Right hindlimb (tissue), 1 donor: ENCODE measurements at places on chromosomes 2 and 18.

GRCh38 chr2:176237456-176237855 lies 31.8 kb upstream of the MTX2 start:
- no peak for DNase-seq

DNA sequence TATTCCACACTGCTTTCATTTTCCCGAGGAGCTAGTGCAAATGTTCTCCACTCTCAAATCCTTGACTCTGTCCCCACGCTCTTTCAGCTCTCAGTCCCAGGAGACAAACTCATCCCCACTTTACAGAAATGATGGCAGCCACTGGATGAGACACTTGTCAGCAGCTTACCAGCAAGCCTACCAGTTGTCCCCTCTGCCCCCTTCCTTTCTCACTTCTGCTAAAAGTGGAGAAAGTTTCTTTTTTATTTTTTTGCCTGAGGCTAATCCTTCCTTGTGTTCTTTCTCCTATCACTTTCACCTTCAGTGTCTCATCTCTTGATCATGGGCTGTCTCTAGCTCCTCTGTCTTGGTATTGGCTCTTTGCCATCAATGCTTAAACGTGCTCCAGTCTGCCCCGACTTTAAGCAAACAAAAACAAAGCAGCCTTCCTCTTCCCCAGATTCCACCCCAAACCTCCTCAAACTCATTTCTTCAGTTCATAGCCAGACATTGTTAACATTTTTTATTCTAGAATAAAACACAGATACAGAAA lies 64.5 kb downstream of the TTC32 start:
- DNase-seq = no peak

GRCh38 chr2:202944816-202945215 lies 32.7 kb downstream of the CARF start:
- no peak for DNase-seq

DNA sequence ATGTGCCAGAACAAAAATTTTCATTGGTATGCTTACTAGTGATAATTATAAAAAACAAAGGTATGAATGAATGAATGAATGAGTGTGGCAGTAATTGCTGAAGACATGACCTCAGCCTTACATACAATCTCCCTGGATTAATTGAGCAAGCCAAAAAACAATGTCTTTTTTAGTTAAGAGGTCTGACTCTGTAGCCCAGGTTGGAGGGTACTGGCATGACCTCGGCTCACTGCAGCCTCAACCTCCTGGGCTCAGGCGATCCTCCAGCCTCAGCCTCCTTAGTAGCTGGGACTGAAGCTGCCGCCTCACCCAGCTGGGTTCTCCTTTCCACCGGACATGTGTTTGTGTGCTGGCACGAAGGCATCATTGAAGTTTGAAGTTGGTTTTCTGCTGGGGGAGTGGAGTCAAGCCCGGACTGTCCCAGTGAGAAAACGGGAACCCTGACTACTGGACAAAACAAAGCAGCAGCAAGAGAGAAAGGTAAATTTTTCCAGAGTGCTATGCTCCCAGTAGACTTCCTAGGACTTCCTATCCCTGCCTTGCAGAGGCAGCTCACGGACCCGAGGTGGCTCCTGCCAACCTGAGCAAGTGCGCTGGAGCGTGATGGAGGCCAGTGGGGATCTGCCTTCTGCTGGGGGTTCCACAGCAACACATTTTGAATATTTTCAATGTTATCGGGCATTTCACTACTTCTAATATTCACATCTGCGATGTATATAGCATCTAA lies 6.4 kb upstream of the IMP4 start:
- DNase-seq = no peak
